Stimulated activated CD4-positive, alpha-beta T cell treated with anti-CD3 and anti-CD28 coated beads, Interleukin-1b, Interleukin-23, amount 100 ng/mL, for 48 hours (primary cell): ENCODE measurements at places on chromosomes 1 and 21.
A peak's percentile ranks its signal among the peaks of the same experiment; 100 is the strongest.

GRCh38 chr1:64097859-64098258, 105.6 kb upstream of the UBE2U start:
- DNase-seq = no peak

GRCh38 chr1:23282957-23283356, 61.1 kb downstream of the HNRNPR start:
- no peak for DNase-seq

DNA sequence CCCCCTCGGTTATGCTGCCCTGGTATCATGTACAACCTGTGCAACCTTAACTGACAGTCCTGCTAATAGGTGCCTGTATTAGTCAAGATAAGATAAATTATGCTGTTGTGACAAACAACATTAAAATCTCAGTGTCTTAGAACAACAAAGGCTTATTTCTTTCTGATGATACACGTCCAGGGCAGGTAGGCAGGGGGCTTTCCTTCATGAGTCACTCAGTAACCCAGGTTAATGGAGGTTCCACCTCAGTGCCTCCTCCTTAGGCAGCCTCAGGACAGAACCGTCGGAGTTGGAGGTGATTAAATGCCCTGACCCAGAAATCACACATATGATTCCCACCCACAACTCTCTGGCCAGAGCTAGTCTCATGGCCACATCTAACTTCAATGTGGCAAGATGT, 94.6 kb upstream of the CASZ1 start:
- DNase-seq = no peak

DNA sequence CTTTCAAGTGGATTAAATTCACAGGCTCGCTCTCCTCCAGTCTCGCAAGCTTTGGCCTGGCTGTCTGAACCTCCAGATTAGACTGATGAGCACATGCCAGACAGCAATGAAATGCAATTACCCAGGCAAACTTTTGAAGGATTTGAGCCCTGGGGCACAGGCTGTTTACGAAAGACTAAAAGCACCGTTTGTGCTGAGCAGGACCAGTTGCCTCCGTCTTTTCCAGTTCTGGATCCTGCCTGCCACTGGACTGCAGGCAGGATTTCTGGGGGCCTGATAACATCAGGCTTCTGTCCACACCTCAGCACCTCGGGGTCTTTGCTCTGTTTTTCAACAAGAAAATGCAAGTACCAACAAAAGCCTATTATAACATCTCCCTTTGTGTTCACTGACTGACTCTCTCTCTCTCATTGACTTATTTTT, 145.7 kb downstream of the CLIC6 start:
- DNase-seq = no peak

GRCh38 chr1:230185076-230186001, 118.3 kb downstream of the GALNT2 start:
- no peak for DNase-seq

GRCh38 chr1:50279622-50280330, 143.5 kb downstream of the DMRTA2 start:
- no peak for DNase-seq

- DNase-seq = no peak
Observed at GRCh38 chr1:153474347-153474746, 13.9 kb upstream of the S100A7 start.

DNA sequence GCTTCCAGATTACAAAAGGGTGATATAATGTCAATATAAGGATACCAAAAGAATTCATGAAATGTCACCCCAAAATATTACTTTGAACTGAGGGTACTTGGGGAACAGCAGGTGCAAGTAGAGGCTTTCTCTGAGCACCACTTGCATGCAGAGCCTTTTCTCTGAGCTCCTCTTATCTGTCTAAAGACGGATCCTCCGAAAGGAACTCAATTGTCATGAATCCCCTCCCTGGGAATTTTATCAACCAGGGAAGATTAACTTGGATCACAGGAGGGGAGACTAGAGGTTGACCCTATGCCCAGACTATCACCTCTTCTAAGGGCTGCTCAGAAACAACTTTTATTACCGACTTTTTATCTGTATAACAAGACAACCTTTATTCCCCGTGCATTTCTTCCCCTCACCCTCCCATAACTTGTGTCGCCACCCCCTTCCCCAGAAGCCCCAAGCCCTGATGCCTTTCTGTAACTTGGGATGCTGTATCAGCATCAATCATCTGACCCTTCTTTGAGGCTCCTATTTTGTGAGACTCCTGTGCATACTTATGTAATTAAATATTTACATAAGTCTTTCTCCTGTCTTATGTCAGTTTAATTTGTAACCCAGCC, 94.1 kb downstream of the CACHD1 start:
- DNase-seq = no peak

- DNase-seq = no peak
Observed at GRCh38 chr1:226958300-226958699, 18.2 kb downstream of the COQ8A start.

DNA sequence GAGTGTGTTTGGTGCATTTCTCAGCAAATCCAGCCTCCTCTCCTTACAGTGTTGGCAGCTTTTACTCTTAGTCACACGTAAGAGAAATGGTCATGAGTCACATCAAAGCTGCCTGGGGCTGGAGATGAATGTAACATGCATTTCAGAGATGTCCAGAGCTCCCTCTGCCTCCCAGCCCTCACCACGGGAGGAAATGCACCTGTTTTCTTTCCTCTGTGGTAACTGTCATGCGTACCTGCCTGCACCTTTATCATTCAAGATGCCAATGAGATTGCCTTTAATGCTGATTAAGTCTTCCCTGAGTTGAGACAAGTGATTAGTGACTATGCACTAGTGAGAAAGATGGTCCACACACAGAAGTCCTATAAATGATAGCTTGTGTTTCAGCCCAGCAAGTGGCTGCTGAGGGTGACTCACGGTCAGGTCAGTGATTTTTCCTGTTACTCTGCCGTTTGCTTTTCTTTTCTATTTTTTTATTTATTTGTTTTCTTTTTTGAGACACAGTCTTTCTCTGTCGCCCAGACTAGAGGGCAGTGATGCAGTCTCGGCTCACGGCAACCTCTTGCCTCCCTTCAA, 277.3 kb upstream of the FMN2 start:
- DNase-seq = peak; percentile 59
